Vagina (tissue), 2 donors: ENCODE measurements at places on chromosomes 5 and 9.

- no peak for DNase-seq
These were observed 212.5 kb downstream of the MEF2C start for GRCh38 chr5:88670461-88670860.

DNA sequence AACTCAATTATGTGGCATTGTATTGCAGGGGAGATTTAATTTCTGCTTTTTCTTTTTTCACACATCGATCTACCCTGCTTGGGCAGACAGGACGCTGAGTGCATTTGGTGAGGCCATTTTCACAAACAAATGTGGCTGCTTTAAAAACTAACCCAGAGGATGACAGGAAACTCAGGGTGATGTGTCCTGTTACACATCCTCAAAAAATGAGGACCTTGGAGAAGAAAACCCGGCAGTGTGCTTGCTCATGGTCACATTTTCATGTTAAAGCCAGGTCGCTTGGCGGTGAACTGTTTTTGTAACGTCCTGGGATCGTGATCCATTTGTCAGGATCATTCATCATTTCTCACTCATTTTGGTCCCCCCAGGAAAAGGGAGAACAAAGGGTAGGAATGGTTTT, 478.3 kb upstream of the ADAMTS16 start:
- no peak for DNase-seq

GRCh38 chr5:1039210-1039548, 30.6 kb downstream of the NKD2 start:
- no peak for DNase-seq

GRCh38 chr9:87803166-87803565, 77.2 kb downstream of the CTSL start:
- DNase-seq = no peak

DNA sequence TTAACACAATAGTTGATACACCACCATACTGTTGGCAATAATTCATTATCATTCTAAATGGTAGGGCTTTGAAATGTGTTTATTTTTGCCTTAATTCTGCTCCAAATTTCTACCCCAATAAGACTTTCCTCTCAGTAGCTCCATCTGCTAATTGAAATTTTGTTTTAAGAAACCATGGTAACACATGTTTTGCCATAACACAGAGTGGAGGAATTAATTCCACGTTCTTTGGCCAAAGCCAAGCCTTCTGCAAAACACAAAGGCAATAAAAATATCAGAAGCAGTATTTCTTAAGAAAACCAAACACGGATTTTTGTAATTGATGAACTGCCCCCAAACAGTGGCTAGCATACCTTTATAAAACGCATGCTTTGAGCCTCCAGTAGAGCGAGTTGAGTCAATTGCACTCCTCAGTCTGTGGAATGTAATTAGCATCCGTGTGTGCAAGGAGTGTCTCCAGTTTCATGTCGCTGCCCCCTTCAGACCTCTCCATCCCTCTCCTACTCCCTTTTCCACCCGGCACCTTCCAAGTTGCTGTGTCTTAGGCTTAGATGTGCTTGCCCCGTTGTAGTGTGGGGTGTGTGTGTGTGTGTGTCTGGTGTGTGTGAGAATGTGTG, 58.2 kb upstream of the CKS2 start:
- no peak for DNase-seq

DNA sequence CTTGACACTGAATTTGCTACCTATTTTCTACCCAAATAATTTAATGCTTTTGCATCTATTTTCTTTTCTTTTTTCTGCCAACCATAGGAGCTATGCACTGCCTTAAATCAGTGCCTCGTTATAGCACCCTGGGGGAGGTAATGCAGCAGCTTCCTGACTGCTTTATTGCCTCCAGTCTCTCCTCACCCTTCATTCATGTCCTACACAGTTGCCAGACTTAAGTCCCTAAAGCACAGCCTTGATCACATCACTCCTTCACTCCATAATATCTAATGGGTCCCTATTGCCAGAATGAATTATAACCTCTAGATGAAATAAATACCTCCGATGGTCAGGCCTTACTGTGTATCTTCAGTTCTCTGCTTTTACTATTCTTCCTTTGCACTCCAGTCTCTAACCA, 211.2 kb upstream of the GLRA1 start:
- no peak for DNase-seq
